ENCODE measurements at places on chromosomes 5 and 9.

- no peak for DNase-seq
These were observed 60.1 kb downstream of the FBN2 start for GRCh38 chr5:128477944-128478343.

DNA sequence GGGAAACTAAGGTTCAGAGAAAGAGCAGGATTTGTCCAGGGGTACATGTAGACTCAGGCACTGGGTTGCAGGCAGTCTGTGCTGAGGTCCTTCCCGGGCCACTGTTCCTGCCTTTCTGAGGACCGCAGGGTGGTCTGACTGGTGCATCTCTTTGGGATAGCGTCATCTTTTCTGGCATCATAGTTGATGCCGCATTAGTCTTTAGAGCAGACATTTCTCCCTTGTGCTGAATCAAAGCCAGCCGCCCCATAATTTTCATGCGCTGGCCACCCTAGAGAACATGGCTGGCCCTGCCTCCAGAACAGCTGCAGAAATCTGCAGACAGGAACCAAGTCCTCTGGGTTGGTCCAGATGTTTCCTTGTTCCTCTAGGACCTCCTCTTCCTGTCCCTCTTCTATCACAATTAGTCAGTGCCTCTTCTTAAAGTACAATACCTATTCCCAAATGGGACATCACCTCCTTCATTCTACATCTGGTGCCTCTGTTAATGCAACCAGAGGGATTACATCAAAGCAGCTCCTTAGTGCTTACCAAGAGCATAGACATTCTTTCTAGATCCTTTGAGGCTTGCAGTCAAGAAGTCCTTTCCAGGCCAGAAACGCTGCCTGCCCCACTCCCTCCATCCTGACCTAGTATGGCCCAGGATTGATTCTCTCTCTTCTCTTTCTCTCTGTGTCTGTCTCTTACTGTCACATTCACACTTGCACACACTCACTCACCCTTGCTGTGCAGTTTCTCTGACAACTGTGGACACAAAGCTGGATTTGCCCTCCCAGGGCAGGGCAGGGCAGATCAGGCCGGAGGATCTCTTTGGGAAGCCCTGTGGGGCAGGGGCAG, 42.0 kb upstream of the ORM1 start:
- no peak for DNase-seq

DNA sequence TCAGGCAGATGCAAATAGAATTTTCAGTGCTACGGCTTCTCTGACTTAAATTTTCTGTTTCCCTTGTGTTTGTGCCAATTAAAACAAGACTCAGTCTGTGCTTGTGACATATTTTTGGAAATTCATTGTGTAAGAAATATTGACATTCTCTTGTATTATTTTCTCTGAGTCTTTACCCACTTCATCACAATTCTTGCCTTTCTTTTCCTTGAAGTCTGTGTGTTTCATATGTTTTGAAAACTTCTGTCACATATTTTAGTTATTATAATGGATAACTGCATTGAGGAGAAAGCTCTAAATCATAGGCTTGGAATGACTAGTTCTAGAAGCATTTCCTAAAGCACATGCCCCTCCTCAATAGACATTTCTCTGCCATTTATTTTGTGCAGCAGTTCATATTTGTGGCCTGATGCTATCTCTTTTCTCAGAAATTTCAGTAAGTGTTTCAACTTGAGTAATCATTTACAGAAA, 206.6 kb downstream of the PALM2AKAP2 start:
- DNase-seq, result peak; percentile 16

DNA sequence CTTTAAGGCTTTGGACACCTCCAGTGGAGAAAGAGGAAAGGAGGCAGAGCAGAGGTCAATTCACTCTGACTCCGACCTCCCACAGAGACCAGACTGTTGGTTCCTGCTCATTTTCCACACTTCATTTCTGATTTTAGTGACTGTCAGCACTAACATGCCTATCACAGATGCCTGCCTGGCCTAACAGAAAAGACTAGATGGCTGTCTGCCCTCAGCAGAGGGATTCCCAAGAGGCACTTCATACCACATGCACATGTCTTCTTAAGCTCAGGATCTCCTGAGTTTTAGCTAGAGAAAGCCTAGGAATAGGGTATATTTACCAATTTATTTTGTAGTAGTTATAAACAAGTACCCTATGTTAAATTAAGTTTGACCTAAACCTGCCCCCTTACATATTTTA, 336.0 kb downstream of the ENC1 start:
- DNase-seq, result no peak

GRCh38 chr9:115192835-115193525, 75.0 kb upstream of the TNC start:
- DNase-seq, result no peak

- no peak for DNase-seq
These were observed 7.6 kb downstream of the TPPP start for GRCh38 chr5:685262-686171.

DNA sequence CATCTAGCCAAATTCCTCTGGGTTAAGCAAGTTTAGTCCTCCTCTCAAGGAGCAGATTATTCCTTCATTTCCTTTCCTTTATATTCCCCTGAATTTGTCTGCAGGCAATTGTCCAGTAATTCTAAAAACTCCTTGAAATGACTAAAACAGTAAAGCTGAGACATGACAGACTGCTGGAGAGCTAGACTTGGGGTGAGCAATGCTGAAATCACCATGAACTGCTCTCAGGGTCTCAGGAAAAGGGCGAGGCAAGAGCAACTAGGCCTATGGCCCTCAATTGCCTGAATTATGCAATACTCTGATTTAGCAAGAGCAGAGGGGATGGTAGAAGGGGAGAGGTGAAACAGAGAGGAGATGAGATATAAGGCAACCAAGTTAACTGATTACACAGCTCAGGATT, 172.9 kb upstream of the NREP start:
- DNase-seq, result peak; percentile 47

GRCh38 chr5:965604-966344, 42.8 kb upstream of the NKD2 start:
- no peak for DNase-seq

- DNase-seq, result no peak
These were observed 21.3 kb downstream of the MRPS27 start for GRCh38 chr5:72298711-72299110.

- peak; percentile 49 for DNase-seq
These were observed 17.7 kb downstream of the SRP19 start for GRCh38 chr5:112878760-112879159.

DNA sequence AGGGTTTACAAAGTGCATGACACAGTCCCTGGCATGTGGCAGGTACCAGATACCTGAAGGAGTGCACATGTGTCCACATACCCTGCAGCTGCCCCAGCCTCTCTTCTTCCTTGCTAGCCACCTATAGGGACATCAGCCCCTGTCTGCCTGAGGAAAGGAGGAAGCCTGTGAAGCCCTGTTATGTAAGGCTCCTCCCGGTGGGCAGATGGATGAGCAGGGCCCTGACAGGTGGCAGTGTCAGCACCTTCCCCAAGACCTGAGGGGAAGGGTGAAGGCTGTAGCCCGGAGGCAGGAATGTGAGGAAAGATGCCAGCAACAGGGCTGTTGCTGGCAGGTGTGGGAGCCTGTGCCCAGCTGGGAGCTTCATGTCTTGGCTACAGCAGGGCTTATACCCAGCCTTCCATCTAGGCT, 21.7 kb downstream of the TCF7 start:
- DNase-seq, result no peak

GRCh38 chr5:87069974-87070608, 197.6 kb upstream of the RASA1 start:
- peak; percentile 69 for DNase-seq

- DNase-seq, result no peak
These were observed 223.2 kb downstream of the MSX2 start for GRCh38 chr5:174947548-174947947.

All from hematopoietic multipotent progenitor cell treated with erythropoietin and hydrocortisone succinate and interleukin-3 and kit ligand, for 6 days (in vitro differentiated cells).